ENCODE measurements at places on chromosomes 3 and 15.

GRCh38 chr3:178083906-178084866, 452.1 kb upstream of the KCNMB2 start:
- no peak for DNase-seq

- DNase-seq, result no peak
These were observed 71.2 kb downstream of the RORA start for GRCh38 chr15:61157933-61158332.

- DNase-seq, result peak; percentile 82
These were observed 68.0 kb downstream of the ATP2B2 start for GRCh38 chr3:10437272-10437994.

GRCh38 chr15:97929456-97930229, 30.9 kb upstream of the ARRDC4 start:
- DNase-seq, result no peak

DNA sequence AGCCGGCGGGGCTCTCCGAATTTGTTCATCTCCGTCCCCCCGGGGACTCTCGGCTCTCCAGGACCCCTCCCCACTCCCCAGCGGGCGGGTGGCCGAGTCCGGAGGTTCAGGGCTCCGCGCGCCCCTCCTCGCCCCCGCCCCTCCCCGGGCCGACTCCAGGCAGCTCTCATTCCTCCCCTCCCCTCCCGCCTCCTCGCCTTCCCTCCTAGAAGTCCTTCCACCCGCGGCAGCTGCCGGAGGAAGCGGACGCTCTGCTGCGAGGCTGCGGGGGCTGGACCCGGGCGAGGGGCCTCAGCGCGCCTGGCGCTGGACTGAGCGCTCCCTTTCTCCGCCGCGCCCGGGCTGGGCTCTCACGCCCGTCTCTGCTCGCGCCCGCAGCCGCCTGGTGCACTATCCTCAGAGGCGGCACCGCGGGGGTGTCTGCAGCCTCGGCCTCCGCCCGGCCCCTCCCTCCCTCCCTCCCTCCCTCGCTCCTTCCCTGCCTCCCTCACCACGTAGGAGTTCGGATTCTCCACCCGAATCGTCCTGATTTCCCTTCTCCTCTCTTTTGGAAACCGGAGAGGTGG, at the start of gene ROBO2:
ROBO2 (plus strand) TSS at position 494 of the 566 bp plus-strand sequence. CDS start 687 bp downstream, outside the sequence.
- no peak for DNase-seq

- DNase-seq, result no peak
These were observed 26.9 kb downstream of the PDIA5 start for GRCh38 chr3:123093696-123094095.

DNA sequence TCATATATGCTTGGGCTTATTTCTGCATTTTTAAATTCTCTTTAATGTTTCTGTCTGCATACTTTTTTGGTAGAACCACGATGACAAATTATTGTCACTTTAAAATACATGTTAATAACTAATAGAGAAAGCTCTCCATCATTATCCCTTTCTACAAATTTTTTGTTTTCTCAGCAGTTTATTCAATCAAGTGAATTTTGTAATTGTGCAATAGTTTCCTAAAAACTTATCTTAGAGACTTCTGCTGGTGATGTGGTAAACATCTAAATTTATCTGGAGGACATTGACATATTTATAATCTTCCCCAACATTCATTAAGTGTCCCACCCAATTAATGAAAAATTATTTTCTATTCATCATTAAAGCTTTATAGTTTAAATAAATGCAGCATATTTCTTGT, 215.3 kb downstream of the MEX3B start:
- no peak for DNase-seq

GRCh38 chr15:45634432-45635190, at the start of gene SQOR:
Gene SQOR (plus strand): TSS chr15:45635029. CDS start chr15:45658924, 23,895 bp downstream.
- peak; percentile 85 for DNase-seq

DNA sequence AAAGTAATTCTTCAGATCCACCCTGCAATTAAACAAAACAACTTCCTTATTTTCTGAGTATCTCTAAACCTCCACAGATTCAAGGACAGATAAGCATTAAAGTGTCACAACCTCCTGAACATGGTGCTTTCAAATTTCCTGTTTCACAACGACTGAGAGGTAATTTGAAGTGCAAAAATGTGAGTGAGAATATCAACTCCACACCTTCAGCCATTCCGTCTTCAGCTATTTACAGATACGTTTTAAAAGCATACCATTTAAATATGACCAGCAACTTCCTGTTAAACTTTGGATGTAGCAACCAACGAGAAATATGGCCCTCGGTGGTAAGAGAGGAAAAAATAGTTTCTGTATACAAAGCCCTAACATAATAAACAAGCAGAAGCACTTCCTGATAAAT, 32.1 kb upstream of the PCSK6 start:
- DNase-seq, result no peak

GRCh38 chr15:39593656-39594445, 13.0 kb downstream of the THBS1 start:
- no peak for DNase-seq

DNA sequence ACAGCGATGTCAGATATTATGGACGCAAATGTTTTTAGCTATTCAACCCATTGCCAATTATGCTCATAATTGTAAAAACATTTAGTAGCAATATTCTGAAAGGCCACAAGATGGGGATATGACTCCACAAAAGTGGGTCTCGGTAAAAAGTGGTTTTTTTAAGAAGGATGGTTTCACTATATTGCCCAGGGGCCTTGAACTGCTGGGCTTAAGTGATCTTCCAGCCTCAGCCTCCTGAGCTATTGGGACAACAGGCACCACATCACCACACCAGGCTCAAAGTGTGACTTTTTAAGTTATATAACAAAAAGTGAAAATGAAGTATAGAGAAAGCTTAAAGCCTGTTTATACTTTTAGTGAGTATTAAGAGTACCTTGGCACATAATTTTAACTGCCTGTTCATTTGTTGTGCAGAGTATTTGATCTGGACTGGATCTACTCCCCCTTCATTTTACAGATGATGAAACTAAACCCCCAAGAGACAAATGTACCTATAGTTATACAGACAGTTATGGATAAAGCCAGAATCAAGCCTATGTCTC, 9.4 kb downstream of the NAA50 start:
- no peak for DNase-seq

DNA sequence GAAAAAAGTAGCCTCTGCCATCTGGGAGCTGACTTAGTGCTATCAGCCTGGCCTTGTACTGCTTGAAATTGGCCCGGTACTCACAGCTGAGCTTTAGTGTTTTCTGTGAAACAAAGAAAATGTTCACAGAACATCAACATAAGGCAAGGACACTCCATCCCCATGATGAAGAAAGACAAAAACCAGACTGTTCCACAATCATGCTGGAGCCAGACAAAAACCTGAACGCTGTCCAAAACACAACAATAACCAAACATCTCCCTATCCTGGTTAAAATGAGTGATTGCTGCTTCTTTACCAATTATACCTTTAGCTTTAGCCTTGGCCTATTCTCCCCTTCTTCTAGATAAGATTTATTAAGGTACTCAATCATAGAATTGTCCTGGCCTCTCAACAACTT, 153.9 kb downstream of the CPNE4 start:
- no peak for DNase-seq

DNA sequence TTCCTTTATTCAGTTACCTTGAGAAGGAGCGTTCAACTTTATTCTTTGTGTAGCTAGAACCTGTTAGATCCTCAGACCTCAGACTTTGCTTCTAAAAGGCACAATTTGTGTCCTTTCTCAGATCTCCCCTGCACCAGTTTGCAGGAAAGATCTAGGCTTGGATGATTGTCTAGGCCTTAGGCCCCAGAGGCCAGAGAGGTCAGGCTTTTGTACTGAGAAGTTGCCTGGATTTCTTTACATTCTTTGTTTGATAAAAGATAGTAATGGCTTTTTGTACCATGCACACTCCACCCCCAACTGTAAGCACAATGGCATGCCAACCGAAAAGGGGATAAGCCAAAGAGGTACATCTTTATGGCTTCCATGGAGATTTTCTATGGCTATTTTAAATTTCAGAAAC, 719.6 kb upstream of the NR2F2 start:
- no peak for DNase-seq

- DNase-seq, result no peak
These were observed 75.1 kb downstream of the FOXB1 start for GRCh38 chr15:60079210-60079609.

- DNase-seq, result no peak
These were observed 458.2 kb upstream of the MDFIC2 start for GRCh38 chr3:70770650-70771049.

DNA sequence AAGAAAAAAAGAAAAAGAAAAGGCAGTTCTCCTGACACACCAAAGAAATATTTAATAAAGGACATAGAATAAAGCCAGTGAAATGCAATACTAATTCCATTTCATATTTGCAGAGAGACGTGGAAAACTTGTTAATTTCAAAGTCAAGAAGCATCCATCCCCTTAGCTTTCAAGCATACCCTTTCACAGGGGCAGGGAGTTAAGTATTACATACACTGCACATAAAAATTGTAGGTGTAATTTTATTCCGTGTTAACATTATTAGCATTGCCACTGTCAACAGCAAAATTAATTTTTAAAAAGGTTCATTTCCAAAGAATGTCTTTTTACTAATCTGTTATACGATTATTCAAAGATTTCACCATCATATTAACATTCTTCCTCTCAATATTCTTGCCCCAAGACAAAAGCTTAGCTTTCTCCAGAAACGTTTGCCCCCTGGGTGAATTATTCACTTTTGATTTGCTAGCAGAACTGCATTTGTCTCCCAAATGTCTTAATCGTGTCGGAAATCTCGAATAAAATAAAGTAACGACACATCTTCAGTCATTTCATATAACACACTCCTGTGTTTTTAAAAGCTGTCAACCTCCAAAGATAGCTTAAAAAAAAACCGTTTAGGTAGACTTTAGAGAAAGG, 517.9 kb downstream of the MECOM start:
- DNase-seq, result no peak

DNA sequence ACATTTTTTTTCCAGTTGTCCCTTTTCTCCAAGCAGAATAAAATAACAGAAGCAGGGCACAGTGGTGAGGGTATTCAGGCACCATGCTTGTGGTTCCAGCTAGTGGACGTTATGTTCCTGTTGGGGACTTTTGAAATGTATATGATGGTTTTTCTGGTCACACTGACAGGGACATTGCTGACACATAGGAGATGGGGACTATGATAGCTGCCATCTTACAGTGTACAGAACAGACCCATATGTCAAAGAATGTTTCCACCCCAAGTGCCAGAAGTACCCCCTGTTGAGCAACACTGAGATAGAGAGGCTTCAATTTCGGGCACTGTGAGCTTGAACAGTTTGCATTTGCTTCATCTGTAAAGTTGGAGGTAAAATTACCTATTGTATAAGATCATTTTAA, 38.6 kb downstream of the MCTP2 start:
- DNase-seq, result no peak

GRCh38 chr15:36106640-36107335, 472.6 kb upstream of the CDIN1 start:
- DNase-seq, result no peak

- DNase-seq, result no peak
These were observed 95.0 kb upstream of the ICE2 start for GRCh38 chr15:60573936-60574335.

- DNase-seq, result no peak
These were observed 43.4 kb downstream of the PXYLP1 start for GRCh38 chr3:141275032-141275422.

- DNase-seq, result no peak
These were observed 570 bp upstream of the NEDD4 start for GRCh38 chr15:55993804-55994560.

DNA sequence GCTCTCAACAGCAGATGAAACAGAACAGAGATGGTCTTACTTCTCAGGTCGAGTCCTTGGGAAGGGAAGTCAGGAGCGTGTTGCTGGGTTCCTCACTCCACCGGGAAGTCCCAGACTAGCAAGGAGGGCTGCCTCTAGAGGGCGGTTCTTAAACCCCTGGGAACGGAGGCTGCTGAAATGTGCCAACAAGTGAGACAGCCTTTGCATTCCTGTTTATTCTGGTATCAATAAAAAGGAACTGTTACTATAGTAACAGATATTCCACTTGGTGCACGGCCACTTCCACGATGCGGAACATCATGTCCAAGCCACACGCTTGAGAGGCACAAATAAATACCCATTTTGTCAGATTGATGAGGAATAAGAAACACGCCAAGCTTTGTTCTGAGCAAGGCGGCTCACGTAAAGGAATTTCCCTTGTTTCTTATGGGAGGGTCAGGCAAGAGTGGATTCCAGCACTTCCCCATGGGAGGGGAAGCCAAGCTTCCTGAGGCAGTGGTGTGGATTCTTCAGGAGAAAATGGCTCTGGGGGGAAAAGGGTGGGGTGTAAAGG, at the start of gene FAM107A:
FAM107A (minus strand) TSS at position 123 of the 553 bp plus-strand sequence. CDS start 7,531 bp downstream, outside the sequence.
- no peak for DNase-seq

DNA sequence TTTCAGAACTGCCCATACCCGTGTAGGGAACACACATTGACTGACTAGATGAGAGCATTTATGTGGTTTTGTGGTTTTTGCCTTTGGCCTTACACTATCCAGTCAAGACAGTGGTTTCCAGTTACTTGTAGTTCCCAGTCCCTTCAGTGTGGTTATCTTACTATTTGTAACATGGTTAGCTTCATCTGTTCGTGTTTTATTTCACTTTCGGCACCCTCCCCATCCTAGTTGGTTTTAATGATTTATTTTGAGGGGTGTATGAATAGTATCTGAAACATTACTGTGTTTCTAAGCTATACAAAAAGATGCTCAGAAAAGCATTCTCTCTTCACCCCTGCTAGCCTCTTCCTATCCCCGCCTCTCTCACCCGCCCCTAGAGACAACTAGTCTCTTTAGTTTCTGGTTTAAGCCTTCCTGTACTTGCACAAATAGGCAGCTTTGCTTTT, 14.1 kb downstream of the LYSMD4 start:
- DNase-seq, result no peak

GRCh38 chr3:11300970-11301369, 28.8 kb downstream of the ATG7 start:
- no peak for DNase-seq

GRCh38 chr15:26891448-26892181, 24.8 kb downstream of the GABRA5 start:
- peak; percentile 82 for DNase-seq

GRCh38 chr3:4581124-4581424, 87.9 kb downstream of the ITPR1 start:
- no peak for DNase-seq

Measured in activated CD8-positive, alpha-beta memory T cell treated with anti-CD3 and anti-CD28 coated beads, Interleukin-2, amount 50 U/mL, for 48 hours (primary cell).